NCI-H69 (cell line): ENCODE measurements at places on chromosomes 16 and 17.
A peak's percentile ranks its signal among the peaks of the same experiment; 100 is the strongest.

GRCh38 chr16:66509576-66509975, 40.3 kb downstream of the TK2 start:
- no peak for DNase-seq

- DNase-seq, result no peak
Observed at GRCh38 chr16:12625068-12625467, 178.6 kb downstream of the CPPED1 start.

GRCh38 chr17:80837711-80838110, 153.9 kb upstream of the CHMP6 start:
- DNase-seq, result no peak

DNA sequence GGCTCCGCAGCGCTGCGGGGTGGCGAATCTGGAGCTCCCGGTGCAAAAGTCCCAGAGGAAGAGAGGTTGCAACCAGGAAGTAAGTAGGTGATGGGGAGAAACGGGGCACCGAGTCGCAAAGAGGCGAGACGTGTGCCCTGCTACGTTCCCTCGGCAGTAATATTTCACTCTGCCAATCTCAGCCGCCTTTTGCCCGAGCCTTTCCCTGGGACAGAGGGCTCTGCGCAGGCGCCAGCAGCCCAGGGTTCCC, at the start of gene NR1D1:
NR1D1 (minus strand) TSS at position 171 of the 250 bp plus-strand sequence. CDS start 495 bp downstream, outside the sequence.
- DNase-seq, result no peak

GRCh38 chr17:76452127-76452659, 759 bp downstream of the UBE2O start:
- peak; percentile 52 for DNase-seq

DNA sequence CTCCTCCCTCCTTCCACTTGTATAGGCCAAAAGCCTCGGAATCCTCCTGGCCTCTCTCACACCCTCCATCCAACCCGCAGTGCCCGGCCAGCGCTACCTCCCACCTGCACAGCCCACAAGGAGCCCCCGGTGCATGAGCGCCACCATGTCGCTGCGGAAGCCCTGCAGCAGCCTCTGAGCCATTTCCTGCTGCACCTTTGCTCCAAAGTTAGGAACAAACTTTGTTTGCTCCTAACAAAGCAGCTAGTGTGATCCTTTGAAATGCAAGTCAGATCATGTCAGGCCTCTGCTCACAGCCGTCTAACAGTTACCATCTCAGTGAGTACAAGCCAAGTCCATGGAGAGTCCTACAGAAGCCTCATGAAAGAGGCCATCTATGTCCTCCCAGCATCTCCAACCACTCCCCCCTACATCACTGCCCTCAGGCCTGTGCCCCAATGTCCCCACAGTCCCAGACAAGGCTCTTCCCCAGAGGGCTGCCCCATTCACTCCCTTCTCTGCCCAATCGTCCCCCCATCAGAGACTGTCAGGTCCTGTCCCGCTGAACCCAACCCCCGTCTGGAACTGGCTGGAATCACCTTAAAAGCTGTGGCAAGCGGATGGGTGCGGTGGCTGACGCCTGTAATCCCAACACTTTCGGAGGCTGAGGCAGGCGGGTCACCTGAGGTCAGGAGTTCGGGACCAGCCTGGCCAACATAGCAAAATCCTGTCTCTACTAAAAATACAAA, 7.5 kb downstream of the DCAKD start:
- DNase-seq, result no peak
